NCI-H2029 treated with DMSO at 0.1 percent for 48 hours (cell line): ENCODE measurements at places on chromosomes 4 and X.

DNA sequence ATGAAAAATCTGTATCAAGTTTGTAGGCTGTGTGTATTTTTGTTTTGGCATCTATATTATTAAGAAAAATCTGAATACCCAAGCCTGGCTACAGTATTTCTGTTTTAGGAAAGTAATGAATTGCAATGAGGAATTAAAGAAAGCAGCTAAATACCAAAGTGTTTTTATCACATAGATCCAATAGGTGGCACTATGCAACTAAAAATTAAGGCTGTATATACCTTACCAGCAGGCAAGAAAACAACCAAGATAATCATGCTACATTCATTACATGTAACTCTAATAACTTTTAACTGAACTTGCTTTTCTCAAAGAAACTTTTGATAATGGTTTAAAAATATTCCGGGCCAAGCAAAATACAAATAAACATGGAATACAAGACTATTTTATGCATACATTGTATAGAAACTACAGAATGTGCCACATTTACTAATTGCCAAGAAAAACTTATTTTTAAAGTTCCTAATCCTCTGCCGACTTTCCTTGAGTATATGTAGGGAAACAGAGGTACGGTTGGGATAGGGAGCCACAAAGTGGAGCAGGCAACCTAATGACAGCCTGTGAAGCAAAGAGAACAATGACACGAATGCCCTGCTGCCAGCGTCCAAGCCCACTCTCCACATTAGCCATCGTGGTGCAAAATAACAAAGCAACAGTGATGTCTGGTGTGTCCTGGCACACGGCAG lies 63.7 kb downstream of the SEC24D start:
- DNase-seq, result peak; percentile 16

DNA sequence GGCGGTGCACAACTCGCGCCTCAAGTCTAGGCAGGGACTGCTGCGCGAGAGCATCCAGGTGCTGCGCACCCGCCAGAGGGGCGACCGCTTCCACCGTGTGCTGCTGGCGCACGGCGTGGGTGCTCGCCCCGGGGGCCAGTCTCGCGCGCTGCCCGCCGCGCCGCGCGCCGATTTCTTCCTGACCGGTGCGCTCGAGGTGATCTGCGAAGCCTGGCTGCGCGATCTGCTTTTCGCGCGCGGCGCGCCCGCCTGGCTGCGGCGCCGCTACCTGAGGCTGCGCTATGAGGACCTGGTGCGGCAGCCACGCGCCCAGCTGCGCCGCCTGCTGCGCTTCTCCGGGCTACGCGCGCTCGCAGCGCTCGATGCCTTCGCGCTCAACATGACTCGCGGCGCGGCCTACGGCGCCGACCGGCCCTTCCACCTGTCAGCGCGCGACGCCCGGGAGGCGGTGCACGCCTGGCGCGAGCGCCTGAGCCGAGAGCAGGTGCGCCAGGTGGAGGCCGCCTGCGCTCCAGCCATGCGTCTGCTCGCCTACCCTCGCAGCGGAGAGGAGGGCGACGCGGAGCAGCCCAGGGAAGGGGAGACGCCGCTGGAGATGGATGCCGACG lies 1.3 kb downstream of the CHST7 start:
- DNase-seq, result no peak

GRCh38 chr4:115515772-115516171 lies 402.4 kb upstream of the NDST4 start:
- no peak for DNase-seq

GRCh38 chr4:101031971-101032370 lies 315.4 kb downstream of the PPP3CA start:
- DNase-seq, result no peak

- DNase-seq, result no peak
These were observed 93.5 kb downstream of the GRXCR1 start for GRCh38 chr4:42985976-42986375.

- peak; percentile 48 for DNase-seq
These were observed 44.3 kb upstream of the DCLK2 start for GRCh38 chr4:150033901-150034300.

DNA sequence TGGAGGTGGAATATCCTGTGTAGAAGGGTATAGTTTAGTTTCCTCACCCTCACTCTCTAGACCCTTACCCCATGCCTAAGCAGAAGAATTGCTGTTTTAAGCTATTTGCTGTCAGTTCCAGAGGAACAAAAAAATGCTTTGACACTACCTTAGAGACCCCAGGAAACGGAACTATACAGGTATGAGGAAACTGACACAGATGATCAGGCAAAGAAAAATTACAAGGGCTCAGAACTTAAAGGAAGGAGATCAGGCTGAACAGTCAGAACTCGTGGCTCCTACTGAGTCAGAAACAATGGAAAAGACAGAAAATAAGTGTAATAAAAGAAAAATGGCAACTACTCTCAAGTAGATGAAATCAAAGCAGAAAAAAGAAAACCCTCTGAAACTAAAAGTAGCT lies 65.6 kb downstream of the BANK1 start:
- DNase-seq, result no peak

DNA sequence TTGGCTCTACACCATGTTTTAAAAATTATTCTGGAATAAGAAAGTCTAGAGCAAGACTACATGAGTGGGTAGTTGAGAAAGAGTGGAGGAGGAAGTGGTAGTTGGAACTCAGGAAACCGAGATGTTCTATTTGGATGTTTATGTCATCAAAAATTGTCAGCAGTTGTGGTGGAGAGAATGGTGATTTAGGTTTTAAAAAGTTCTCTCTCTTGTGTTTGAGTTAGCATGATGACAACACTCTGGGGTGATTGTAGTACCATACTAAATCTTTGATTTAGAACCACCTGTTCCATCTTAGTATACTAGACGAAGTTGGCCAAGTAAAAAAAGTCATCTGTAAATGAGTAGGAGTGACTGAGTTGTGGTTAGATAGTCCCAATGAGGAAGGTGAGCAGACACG lies 40.7 kb downstream of the KLHL2 start:
- DNase-seq, result no peak

DNA sequence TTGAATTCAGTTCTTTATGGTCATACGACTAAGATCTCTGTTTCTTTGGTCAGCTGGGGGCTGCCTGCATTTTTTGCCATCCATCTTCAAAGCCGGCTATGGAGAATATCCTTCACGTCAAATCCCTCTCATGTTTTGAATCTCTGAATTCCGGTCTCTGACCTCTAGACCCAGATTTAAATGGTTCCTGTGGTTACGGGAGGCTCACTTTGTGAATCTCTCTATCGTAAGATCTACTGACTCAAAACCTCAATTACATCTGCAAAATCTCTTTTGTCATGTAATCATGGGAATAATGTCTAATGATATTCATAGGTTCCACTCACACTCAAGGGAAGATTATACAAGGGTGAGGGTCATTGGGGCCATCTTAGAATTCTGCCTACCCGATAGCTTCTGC lies 5.7 kb upstream of the MPC1L start:
- DNase-seq, result no peak

DNA sequence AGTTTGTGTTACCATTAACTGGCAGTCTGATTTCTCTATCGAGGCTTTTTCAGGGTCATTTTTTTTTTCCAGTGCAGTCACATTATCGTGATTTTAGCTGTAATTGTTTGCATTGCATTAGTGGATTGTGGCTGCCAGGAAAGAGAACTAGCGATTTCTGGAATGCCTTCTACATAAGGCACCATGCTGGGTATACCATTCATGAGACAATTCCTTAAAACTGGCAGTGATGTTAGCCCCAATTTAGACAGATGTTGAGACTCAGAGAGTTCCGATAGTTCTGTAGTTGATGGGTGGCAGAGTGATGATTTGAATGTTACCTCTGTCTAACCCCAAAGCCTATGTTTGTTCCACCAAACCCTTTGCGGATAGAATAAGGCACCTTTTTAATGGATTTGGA lies 175.4 kb upstream of the TENM3 start:
- no peak for DNase-seq

- DNase-seq, result no peak
These were observed 45.5 kb downstream of the METTL14 start for GRCh38 chr4:118730683-118731082.

DNA sequence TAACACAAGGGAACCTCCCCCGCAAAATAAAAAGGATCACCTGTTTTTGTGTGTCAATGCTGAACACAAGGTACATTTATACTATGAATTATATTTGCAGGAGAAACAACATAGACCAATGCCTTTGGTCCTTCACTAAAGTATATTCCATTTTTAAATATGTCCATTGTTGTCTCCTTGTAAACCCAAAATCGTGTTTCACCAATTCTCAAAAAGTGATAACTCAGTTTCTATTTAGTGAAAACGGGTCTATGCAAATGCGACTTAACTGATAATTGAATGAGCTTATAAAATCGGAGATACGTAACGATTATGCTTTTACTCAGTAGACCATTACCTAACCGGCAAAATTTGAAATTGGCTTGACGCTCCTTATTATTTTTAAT lies 2.1 kb downstream of the BRWD3 start:
- DNase-seq, result no peak

- DNase-seq, result no peak
These were observed 24.4 kb upstream of the GBA3 start for GRCh38 chr4:22668301-22668700.

- no peak for DNase-seq
These were observed 390.0 kb downstream of the FAT4 start for GRCh38 chr4:125704726-125705125.

DNA sequence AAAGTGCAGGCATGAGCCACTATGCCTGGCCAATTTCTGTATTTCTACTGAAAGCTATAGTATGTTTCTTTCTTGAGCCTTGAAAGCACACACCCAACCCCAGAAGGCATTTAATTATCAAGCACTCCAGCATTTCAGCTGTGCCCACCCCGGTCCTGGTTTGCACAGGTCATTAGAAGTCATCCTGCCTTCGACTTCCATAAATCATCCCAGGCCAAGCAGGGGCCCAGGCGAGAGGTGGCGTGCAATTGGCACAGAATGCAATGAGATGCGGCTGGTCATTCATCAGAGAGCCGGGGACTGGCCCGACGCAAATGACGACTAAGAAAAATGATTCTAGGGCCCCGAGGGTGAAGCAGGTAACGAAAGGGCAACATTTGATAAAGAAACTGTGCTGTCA lies 24.8 kb upstream of the CRMP1 start:
- no peak for DNase-seq

DNA sequence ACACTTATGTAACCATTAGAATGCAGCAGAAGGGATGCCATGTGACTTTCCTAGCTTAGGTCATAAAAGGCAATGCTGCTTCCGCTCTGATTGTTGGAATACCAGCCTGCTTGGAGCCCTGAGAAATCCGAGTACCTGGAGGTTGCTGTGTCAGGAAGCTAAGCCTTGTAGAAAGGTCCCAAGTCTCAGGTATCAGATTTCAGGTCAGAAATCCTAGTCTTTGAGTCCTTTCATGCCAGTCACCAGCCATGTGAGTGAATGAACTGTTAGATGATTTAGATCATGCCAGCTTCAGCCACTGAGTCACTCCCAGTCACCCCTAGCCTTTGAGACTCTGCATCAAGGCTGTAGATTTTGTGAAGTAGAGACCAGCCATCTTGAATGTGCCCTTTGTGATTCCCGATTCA lies 23.5 kb downstream of the RAP1GDS1 start:
- no peak for DNase-seq

DNA sequence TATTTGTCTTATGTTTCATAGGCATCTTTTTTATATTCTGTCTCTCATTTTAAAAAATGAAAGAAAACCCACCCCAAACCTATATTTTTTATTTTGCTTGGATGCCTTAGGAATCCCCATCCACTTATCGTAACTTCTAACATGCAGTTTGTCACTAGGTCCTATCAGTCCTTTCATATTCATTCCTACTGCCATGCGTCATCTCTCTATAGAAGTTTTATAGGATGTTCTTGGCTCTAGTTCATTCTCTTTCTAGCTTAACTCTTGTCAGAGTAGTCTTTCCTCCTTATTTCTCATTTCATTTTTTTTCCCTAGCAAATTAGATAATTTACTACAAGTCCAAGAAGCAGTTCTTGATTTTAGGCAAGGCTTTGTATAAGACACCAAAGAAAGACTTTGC lies 92.7 kb downstream of the LARP1B start:
- no peak for DNase-seq

DNA sequence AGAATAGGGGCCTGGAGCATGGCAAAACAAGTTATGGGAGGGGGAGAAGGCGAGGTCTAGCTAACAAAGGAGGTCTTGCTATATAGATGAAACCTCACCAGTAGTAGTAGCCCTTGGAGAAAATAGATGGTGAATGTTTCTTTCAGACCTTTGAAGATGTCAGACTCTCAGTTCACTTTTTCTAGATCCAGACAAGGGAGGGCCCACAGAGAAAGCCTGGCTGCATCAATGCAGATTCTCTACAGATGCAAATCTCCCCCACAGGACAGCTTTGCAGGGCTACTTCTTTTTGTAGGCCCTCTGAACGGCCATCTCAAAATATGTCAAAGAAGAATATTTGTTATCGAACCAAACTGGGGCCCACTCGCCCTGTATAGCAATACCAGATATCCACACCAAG lies 159.7 kb downstream of the ANK2 start:
- DNase-seq, result no peak

DNA sequence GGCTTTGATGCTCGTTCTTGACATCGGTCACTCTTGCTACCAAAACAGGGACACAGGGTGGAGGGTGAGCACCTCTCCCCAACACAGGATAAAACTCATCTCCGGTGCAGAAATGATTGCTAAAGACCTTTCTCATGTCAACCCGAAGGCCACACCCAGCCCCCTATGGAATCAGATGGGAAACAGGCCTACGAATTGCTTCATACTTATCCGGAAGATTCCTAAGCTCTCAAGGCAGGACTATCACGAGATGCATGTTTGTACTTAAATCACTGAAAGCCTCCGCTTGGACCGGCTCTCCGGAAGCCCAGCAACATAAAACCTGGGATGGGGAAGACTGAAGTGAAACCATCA lies 74.9 kb downstream of the MTMR1 start:
- DNase-seq, result no peak

DNA sequence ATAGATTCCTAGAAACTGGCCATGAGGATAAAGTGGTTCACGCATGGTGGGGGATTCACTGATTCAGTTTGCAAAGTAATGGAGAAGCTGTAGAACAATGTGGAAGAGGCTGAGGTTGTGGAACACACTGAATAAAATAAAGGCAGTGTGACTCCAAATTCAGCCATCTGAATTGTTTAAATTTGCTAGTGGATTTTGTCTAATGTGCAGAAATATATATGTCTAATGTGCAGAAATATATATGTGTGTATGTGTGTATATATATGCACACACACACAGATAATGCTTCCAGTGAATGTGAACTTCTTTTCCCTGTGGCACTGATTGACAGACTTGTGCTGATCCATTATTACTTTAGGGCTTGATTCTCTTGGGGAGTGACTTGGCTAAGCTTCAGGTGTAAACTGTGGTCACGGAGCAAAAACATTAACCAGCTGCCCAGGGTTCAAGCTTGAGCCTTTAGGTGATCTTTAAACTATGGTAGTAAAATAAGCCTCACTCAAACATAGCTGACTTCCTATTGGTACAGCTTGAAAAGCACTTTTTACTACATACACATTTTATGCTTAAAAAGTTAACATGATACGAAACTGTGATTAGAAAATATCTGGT lies 3.5 kb downstream of the STBD1 start:
- DNase-seq, result no peak

DNA sequence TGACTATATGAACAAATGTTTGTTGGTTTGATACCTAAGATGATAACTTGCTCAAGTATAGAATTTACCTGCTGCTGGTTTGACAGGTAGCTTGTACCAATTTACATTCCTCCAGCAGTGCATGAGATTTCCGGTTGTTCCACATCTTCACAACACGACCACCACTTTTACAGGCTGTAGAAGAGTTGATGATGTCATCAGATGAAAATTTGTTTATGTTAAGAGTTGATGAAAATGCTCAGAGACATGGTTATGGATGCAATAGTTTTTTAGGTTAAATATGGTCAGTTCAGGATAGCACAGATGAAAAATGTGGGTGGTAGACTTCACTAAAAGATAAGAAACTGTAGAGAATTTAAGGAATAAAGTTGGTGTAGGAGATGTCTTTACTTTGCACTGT lies 468.3 kb downstream of the PCDH18 start:
- DNase-seq, result no peak
